ENCODE measurements at places on chromosomes 5 and 9.

DNA sequence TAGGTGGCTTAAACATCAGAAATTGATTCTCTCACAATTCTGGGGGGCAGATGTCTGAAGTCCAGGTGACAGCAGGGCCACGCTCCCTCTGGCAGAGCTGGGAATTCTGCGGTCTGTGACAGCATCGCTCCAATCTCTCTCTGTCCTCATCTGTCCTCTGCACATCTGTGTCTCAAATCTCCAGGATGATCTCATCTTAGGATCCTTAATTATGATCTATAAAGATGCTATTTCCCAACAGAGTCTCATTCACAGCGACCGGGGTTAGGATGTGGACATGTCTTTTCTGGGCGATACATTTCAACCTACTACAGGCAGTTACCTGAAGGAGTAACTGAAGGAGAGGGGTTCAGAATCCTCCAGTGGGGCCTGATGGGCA, 31.4 kb downstream of the ANKRD33B start:
- peak; percentile 37 for DNase-seq

- DNase-seq = no peak
Measured at GRCh38 chr9:85402551-85402950, 339.2 kb downstream of the AGTPBP1 start.

DNA sequence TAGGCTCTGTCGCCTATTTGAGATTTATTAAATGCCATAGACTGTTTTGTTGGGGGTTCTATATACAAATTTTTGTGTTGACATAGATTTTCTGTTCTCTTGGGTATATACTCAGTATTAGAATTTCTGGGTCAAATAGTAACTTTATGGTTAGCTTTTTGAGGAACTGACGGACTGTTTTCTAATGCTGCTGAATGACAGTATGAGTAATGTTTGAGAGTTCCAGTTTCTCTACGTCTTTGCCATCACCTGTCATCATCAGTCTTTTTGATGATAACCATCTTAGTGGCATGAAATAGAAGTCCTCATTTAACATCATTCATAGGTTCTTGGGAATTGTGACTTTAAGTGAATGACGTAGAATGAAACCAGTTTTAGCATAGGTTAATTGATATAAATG, 60.1 kb downstream of the CCDC171 start:
- DNase-seq = no peak

GRCh38 chr9:123401879-123402513, 46.0 kb downstream of the CRB2 start:
- peak; percentile 28 for DNase-seq

DNA sequence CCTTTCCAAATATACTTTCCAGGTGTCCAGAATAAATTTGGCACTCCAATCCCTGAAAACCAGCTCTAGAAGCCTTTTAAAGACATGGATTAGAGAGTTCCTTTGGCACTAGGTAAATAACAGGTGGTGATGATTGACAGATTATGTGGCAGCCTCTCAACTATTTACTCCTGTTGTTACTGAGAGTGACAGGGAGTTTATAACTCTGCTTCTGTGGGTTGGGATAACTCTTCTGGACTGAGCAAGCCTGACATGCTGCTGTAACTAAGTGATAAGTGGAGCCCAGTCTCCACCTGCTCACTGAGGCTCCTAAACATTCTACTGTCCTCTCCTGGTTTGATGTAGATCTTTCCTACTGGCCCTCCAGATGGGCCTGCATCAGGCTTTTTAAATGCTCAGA, 693.2 kb upstream of the FTMT start:
- DNase-seq = no peak

DNA sequence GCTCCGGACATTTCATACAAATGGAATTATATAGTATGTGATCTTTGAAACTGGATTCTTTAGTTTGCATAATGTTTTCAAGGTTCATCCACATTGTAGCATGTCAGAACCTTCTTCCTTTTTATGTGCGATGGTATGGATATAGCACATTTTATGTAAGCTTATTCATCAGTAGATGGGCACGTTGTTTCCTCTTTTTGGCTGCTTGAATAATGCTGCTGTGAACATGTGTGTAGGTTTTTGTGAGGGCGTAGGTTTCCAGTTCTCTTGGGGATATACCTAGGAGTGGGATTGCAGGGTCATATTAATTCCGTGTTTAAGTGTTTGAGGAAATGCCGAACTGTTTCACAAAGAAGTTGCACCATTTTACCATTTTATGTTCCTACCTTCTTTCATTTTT, 187.8 kb downstream of the NR3C1 start:
- no peak for DNase-seq

DNA sequence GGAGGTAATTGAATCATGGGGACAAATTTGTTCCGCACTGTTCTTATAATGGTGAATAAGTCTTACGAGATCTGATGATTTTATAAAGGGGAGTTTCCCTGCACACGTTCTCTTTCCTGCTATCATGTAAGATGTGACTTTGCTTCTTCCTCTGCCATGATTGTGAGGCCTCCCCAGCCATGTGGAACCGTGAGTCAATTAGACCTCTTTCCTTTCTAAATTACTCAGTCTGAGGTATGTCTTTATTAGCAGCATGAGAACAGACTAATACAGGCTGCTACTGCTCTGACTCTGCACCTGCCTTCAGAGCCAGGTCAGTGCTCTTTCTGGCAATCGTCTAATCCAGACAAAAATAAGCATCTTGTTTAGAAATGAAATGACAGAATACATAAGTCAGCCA, 479.2 kb upstream of the TUSC1 start:
- peak; percentile 55 for DNase-seq

- no peak for DNase-seq
Measured at GRCh38 chr5:35030426-35031100, 17.2 kb downstream of the AGXT2 start.

GRCh38 chr5:59449905-59450644, 443.5 kb downstream of the PDE4D start:
- no peak for DNase-seq

- no peak for DNase-seq
Measured at GRCh38 chr9:118786877-118787276, 582.4 kb downstream of the BRINP1 start.

- no peak for DNase-seq
Measured at GRCh38 chr9:128120741-128121465, 6.6 kb downstream of the PTGES2 start.

- no peak for DNase-seq
Measured at GRCh38 chr9:16211946-16212345, 658.5 kb downstream of the BNC2 start.

DNA sequence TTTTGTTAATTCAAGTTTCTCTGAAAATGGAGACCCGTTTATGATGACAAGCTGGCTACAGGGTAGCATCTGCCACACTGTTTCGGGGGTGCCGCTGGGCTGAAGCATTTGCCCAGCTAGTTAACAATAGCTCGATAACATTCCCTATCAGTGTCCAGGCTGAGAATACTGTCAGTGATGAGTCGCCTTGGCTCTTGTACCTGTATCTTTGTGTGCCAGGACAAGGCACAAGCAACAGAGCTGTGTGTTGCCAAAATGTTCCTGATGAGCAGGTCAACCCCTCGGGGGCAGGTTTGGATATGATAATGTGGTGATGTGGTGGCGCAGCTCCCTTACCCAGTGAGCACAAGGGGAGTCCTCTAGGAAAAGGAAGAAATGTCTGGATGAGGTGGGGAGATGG, 7.0 kb downstream of the TGFBI start:
- DNase-seq = no peak

- no peak for DNase-seq
Measured at GRCh38 chr9:107730666-107731065, 241.1 kb upstream of the KLF4 start.

DNA sequence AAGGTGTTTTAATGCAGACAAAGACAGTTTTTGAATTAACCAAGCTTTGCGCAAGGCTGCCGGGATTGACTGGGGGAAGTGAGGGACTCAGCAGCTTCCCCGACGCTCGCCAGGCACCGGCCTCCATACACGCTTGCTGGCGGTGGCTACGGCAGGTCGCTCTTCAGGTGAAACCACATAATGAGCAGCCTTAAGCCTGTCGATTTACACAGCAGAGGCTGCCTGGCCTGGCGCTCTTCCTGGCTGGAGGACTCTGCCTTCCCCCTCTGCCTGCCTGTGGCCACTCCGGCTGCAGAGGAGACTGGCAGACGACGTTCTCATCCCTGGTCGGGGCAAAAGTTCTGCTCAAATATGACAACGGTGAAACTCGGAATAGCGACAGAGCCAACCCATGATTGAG, 9.0 kb upstream of the NOTCH1 start:
- DNase-seq = no peak

DNA sequence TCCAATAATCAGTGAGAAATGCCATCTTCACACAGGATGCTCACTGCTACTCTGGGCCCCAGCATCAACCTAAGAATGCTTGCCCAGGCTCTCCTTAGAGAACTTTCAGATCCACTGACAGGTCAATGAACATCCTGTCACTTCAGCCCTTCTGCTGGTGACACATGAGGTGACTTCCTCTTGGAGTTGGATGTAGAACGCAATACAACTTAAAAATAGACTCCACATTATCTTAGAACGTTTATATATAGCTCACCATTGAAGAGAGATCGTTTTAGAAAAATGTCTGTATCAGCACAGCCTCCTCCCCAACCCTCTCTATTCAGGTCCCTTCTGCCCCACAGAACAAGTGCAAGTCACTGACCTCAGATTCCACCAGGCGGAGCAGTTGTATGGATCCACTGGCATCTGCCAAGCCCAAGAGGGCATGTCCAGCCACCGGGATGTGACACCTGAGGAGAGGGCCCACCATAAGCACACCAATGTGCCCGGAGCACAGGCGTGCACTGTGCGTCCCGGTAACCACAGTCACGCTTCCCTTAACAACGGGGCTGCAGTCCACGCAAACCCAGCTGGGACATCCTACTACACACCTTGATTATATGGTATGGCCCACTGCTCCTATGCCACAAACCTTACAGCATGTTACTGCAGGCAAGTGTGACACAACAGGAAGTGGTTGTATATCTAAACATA, 2.9 kb downstream of the DPH7 start:
- no peak for DNase-seq

DNA sequence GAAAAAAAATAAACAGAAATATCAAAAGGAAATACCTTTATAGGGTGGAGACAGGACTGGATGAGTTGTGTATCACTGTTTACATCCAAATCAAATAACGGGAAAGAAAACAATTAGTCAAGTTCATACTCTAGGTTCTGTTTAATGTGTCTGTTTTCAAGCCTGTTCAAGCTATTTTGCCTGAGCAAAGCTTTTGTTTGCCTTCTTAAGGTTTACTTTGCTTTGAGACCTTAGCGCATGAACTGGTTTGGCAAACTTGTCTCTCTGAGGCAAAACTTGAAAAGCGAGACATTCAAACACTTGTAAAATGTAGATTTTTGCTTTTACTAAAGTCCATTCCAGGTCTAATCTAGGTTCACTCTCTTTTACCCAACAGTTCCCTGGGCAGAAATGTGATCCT, 174.1 kb upstream of the RFX3 start:
- DNase-seq = no peak

DNA sequence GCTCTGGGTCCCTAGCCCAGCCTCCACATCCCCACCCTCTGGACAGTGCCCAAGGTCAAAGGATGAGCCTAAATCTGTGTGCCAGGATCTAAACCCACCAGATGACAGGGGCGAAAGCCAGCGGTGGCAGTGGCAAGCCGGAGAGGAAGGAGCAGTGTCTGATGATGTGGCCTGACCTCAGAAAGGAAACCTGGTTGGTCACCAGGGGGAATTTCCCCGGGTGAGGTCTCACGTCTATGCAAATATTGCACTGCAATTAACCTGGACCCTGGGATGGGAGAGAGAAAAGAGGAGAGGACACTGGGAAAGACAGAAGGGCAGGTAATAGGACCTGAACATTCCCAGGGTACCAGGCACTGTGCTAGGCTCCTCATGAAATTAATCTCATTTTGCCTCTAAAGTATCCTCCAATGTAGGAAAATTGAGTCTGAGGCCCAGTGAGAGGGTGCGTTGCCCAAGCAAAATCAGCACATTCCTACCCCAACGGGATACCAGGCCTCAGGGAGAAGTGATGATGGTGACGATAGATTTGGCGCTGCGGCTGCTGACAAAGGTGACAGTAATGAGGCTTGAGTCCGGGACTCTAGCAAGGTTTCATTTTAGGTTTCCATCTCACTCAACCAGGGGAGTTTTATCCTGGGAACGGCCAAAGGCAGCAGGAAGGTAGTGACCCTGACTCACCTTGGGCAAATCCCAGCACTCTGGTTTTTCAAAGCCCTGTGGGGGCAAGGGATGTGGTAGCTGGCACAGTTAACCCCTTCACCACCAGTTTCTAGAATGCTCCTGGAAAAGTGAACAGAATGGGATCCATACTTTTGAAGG, 13.4 kb upstream of the TNIP1 start:
- peak; percentile 86 for DNase-seq

GRCh38 chr5:135137146-135137915, 103.3 kb upstream of the PITX1 start:
- no peak for DNase-seq

DNA sequence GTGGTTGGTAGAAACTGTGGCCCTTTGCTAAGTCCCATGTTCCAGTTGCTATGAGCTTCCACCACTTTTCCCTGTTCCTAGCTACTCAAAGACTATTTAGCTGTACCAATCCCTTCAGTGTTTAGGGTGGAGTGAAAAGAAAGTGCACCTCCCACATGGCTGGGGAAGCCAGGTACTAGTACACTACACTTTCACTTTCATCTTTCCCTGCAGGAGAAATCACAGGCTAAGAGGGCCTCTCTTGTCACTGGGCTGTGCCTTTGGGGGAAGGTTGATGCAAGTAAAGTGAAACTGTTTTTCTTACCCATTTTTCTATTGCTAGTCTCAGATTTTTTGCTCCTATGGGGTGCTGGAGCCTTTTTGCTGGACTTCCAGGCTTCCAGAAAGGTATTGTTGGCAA, 33.5 kb upstream of the CKS2 start:
- DNase-seq = peak; percentile 34

- DNase-seq = no peak
Measured at GRCh38 chr9:129275626-129276247, 97.7 kb upstream of the IER5L start.

DNA sequence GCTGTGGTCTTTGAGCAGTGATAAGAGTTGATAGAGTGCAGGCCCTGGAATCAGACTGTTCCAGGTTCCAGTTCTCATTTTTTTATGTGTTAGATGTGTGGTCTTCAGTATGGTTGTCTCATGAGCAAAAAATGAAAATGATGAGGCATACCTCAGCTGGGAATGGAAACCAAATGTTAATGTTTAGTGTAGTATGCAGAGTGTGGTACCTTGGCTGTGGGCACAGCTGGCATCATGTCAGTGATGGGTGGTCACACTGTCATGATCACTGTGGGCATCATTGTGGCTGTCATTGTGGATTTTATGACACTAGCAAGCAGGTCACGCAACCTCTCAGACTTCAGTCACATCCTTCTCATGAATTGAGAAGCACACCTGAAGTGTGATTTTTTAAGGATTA, 6.4 kb downstream of the ABLIM3 start:
- peak; percentile 90 for DNase-seq

DNA sequence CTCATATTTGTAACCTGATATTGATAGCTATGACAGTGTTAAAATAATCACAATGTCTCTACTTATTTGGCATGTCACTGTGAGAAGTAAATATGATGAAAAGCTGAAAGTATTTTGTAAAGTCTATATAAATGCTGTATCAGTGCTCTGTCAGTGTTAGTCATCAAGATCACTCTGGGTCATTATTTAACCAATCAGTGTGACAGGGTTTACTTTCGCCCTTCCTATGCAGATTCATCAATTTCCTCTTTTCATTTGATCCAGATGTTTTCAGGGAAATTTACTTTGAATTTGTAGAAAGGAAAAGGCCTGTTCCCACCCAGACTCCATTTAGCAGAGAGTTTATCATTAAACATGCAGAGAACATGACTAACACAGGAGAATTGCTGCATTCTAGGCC, 9.9 kb upstream of the PCSK5 start:
- DNase-seq = peak; percentile 64

All from RCC 7860 (cell line).